Astrocyte (in vitro differentiated cells and primary cell): ENCODE measurements at places on chromosomes 4 and X.

DNA sequence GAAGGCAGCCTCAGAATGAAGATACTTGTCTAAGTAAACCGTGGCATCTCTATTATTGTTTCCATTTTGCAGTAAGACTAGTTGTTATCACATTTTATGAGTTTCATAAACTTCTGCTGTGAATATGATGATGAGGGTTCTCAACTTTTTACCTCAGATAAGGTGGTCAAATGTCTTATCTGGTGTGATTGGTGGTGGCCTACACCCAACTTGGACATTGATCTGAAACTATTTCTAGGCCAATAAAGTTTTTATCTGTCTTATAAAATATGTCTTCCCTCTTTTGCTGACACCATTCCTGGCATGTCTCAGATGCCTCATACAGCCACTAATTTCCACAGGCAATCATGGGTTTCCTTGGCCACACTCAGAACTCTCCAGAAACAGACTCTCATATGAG is 480.3 kb upstream of the NR3C2 start:
- no peak for DNase-seq

- DNase-seq = no peak
These were observed 11.2 kb upstream of the RNF175 start for GRCh38 chr4:153771046-153771445.

DNA sequence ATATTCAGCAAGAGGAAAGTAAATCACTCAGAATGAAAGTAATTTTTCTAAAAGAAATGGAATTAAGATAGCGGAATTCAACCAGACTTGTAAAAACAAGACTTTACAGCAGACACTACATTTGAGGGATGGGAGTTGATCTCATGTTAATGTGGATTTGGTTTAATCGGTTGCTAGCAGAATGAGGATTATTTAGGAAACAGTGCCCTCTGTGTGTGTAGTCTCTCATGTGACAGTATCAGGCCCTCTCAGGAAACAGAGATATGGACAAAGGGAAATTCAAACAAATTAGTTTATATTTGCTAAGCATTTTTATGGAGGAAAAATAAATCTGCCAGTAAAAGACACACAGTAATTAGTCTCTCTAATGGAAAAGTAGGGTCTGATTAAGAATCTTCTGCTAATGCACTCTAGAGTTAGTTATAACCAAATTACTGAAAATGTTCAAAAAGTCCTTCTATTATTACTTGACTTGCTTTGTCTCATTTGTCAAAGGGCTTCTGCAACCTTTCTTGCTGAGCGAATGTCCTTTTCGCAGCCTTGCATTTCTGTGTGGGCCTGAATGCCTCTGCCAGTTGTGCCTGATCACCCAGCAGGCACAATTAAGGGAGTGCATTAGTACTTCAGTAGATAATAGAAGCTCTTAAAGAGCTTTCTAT is 1282.3 kb upstream of the TENM3 start:
- no peak for DNase-seq

GRCh38 chrX:8971116-8971515 is 62.8 kb downstream of the FAM9B start:
- peak; percentile 15 for DNase-seq

DNA sequence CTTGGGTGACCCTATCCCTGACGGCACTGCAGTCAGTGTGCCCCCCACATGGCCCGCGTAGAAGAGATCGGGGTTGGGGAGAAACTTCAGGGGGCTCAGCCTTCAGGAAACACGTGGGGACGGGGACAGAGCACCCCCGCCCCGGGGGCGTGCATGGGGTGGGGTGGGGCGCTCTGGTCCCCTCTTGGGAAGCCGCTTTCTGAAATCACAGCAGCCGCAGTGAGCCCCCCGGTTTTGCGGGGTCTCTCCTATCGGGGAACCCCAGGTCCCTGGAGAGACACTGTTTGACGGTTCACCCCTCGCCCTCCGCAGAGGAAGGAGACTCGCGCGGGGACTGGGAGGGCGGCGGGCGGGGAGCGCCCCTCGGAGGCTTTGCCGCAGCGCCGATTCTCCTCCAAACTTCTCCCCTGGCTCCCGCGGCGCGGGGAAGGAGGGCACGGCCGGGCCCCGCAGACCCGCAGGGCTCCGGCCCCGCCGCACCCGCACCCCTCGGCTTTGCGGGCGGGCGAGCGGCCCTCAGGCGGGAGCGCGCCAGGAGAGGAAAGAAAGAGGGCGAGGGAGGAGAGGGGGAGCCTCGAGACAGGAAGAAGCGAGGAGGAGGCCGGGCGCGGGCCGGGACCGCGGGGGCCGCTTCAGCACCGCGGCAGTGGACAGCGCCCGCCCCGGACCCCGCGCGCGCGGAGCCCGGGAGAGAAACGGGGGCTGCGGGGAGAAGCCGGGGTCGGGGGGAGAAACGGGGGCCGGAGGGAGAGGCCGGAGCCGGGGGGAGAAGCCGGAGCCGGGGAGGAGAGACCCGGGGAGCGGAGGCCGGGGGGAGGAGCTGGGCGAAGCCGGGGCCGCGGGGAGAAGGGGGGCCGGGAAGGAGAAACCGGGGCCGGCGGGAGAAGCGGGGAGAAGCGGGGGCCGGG is 612 bp downstream of the CPLX1 start:
- DNase-seq = no peak
